ENCODE measurements at places on chromosomes 2 and 18.

DNA sequence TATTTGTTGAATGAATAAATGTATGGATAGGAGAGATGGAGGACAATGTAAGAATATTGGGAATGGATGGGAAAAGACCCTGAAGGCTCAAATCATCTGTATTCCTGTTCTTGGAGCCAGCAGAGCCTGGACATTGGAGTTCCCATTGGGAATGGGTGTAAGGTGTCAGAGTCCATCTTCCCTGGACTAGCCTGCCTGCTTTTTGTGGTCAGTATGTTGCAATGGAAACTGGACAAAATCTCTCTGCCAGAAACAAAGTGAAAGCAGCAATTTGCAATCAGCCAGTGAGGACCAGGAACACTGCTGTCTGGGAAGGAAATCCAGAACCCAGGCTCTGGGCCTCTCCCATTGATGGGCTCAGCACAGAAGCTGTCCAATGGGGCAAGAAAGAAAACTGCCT lies 83.5 kb upstream of the SKOR2 start:
- DNase-seq: no peak

DNA sequence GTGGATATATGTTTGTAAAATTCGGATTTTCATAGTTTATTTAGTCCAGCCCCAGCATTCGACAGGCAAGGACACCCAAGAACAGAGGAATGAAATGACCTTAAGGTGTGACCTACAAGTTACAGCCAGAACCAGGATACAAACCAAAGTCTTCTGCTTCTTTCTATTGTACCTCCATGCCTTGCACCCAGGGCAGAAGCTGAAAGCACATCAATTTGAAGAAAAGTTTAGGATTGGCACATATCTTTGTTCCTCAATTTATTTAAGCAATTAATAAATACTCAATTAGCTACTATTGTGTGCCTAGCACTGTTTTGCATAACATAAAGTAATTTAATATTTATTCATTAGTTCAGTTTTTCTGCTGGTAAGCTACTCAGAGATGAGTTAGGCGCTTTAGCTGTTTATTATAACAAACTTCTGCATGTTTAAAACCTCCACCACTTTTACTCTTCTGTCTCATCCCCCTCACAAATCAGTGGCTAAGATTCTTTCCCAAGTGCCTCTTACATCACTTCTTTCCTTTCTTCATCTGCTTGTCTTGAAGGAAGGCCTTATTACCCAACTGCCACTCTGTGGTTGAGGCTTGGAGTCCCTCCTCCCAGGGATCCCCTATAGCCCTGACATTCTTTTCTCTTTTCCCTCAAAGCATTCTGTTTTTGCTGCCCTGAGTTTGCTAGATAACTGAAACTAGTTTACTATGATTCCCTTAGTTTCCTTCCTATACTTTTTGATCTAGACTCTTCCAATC lies 37.1 kb upstream of the DARS1 start:
- no peak for DNase-seq

GRCh38 chr2:143850084-143850483 lies 669.8 kb downstream of the ZEB2 start:
- DNase-seq: no peak

DNA sequence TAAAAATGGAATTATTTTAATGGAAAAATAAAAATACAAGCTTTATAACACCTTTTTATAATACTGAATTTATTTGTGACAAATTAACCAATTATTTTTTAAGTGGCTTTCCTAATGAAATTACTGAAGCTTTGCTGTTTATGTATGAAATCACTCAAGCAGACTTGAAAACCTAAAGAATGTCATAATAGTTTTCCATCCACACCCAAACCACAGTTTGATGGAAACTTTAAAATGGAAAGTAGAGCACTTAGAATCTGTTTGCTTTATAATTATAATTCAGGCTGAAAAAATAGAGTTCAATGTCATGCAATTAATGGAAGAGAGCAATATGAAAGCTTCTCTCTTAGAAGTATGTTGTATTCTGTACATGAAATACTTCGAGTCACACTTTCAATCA lies 31.6 kb upstream of the WDR75 start:
- DNase-seq: no peak

DNA sequence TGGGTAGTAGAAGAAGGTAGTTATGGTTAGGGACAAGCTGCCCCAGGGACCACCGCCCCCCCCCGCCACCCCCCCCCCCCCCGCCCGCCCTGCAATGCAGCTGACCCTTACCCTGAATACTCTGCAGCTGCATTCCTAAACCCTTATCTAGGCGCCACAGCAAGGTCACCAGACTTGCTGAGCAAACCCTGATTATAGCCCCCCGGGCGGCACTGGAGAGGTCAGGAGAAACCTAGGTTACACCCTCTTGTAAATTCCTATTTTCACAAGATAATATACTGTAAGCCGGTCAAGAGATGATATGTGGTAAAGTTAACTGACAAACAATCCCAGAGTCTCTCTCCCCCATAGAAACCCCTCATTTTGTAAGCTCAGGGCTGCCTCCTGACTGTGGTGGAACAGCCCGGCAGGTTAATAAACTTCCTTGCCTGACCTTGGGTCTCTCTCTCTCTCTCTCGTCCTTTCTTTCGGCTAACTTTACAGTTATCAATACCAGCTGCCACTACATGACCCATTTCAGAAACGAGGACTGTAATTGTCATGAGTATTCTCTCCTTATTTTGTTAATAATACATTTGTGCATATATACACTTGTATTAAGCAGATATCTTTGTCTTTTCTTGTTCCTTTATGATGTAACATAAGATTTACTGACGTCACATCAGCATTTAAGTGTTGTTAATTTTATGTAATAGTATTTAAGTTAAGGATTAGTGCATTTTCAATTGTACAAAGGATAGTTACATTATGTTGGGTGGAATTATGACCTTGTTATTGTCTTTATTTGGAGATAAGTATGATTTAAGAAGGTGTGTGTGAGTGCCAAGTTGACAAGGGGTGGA lies 22.8 kb upstream of the SMAD4 start:
- DNase-seq: no peak

DNA sequence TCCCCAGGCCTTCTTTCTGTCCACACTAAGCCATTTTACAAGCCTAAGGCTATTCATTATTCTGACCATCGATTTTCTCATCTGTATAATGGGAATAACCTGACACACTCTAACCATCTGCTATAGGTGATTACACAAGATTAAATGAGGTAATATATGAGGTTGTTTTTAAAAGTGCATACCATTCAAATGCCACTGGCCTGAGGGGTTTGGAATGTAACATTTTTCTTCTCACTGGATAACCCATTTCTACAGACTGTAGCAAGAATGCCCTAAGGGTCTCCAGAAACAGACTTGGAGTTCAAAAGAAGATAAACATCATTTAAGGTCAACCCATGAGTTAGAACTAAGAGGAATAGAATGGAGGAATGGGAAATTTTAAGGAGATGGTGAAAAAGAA lies 111.7 kb upstream of the SETBP1 start:
- DNase-seq: no peak

- DNase-seq: no peak
Measured at GRCh38 chr2:169082995-169083394, 13.6 kb downstream of the DHRS9 start.

GRCh38 chr18:73986711-73987110 lies 160.9 kb downstream of the FBXO15 start:
- DNase-seq: no peak

- DNase-seq: no peak
Measured at GRCh38 chr2:8242739-8243138, 439.1 kb upstream of the ID2 start.

DNA sequence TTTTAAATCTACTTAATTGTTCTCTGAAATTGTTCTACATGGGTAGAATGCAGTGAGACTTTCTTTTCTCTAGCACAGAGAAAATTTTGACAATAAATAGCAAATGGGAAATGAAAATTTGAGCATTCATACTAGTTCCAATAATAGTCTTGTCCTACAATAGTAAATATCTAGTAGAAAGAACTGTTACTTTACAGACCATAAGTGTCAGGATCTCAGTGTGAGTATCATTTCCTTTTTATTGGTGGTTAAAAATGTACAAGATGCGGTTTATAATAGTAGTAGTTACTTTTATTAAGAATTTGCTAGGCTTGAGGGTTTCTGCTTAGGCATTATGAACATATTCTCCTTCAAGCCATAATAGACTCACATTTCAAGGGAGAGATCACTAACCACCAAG lies 43.2 kb downstream of the KCNE4 start:
- DNase-seq: no peak

DNA sequence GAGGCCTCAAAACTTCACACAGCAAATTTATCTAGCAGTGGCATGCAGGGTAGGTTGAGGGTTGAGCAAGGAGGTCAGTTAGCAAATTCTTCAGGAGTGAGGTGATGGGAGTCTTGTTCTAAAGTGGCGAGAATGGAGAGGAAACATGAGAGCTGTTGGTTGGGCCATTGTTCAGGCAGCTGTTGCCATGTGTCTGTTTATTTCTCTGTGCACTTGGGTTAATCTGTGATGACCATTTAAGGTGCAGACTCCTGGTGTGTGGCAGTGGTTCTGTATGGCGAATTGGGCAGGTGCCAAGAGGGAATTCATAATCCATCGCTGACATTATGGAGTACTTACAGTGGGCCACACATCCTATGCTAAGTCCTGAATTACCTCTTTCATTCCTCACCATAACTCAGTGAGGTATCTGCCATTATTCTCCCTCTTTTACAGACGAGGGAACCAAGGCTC lies 30.4 kb downstream of the TMEM178A start:
- DNase-seq: no peak

DNA sequence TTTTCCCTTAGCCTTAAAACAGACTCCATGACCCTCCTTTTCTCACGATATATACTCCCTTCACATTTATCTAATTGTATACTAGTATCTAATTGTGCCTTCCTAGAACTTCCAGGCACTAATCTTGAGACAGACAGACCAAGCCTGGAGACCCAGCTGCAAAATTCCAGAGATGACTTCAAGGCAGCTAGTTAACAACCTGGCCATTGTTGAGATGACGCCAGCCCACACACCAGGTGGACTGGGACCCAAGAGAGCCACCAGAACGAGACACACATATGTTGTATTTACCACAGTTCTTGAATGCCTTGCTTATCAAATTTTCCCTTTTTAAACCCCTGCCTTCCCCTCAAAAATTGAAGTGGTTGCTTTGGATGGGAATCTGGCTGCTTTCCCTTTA lies 48.9 kb upstream of the SELENOI start:
- DNase-seq: no peak

- DNase-seq: no peak
Measured at GRCh38 chr2:72710418-72711152, 115.2 kb downstream of the EXOC6B start.

DNA sequence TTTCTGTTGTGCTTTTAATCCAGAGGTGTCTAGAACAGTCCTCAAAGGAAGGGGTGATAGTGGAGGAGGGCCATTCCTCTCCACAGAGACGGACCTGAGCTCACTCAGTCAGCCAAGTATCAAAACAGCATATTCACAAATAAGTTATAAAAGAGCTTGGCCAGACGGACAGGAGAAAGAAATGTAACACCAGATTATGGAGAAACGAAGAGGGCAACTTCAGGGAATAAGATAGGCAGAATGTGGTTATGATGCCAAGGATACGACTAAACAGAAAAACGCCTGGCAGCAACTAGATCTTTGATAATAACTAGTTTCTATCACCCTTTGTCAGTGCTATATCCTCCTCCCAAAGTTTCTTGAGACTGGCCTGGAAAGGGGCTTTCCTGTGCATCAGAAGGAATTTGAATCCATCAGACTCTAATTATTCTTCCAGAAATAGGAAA lies 42.5 kb downstream of the MAP4K3 start:
- no peak for DNase-seq

DNA sequence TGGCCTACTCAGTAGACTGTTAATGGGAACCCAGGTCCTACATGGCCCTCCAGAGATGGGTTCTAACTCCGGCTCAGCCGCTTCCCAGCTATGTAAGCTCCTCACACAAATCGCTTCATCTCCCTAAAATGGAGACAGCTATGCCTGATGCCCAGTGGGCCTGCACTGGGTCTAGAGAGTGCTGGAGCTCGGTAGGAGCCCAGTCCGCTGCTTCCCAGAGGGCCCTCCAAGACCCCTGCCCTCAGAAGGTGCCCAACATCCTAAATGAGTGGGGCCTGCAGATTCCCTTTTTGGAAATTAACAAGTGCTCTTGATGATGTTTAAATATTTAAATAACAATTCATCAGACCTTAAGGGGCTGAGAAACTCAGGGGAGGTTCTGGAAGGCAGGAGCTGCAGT lies 47.1 kb downstream of the HS1BP3 start:
- no peak for DNase-seq

DNA sequence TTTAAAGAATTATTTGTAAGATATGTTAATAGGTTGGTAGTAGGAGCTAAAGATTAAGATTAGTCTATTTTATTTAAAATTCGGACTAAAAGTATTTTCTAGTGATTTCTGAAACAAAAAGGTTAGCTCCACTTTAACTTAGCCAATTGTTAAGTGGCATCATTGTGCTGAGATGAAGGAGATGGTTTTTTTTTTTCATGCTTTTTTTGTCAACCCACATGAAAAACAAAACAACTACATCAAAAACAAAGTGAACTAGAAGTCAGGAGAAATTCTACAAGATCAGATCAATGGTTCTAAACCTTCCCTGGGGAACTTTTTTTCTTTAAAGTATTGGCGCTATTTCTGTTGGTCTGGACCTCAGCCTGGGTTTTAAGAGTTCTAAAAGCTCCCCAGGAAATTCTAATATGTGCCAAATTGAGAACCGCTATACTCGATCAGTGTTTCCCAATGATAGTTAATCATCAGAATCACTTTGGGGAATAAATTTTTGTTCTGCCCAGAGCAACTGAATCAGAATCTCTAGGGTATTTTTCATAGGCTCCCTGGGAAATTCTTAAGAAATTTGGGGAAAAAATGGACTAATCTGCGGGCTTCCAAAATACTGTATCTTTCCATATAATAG lies 2.3 kb downstream of the ZC3H6 start:
- DNase-seq: no peak

DNA sequence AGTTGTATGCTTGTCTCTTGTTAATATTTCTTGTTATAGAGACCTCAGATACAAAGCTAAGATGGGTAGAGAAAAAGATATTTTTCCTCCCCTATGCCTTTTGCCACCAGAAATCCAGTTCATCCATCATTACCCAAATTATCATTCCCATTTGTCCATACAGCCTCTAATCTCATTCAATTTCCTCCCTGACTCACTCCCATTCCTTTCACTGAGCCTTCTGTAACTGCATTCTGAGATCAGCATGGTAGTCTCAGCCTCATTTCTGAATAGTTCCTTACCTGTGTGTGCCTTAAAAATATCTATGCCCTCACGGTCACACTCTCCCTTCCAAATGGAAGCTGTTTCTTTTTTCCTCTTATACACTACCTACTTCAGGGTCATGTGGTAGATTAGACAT lies 15.7 kb upstream of the PIK3C3 start:
- no peak for DNase-seq
